ENCODE measurements at places on chromosomes 5 and 9.

DNA sequence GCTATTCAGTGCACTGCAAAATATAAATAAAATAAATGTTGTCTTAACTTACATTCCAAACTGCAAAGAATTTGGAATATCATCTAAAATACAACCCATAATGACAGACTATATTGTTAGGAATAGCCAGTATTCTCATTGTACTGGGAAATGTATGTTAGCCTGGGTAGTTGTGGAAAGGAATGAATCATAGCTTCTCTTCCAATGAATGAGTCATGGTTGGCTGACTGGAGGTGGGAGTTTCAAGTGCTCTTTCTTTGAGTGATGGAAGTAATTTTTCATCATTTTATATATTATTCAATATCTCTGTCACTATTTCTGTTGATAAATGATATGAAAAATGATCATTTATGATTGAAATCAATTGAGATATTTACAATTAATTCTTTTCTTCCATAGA is 158.6 kb upstream of the ARRDC3 start:
- DNase-seq, result peak; percentile 15

- no peak for DNase-seq
Observed at GRCh38 chr5:35026280-35026840, 21.4 kb downstream of the AGXT2 start.

DNA sequence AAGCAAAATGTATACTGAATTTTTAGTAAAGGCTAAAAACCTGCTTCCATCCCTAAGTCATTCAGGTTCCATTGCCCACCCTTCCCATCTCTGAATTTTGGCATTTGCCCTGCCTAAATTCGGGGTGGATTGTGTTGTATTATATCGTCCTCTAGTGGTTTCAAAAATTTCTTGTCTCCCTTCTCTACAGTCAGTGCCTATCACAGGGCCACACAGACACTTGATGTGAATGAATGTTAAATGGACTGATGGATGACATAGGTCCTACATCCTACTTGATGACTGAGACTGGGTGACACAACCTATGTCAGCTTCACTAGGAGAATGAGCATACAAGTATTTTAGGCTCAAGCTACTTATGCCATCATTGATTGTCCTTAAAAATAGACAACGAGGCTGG is 45.6 kb upstream of the SLC30A5 start:
- no peak for DNase-seq

GRCh38 chr5:54517174-54517511 is 416 bp upstream of the SNX18 start:
- DNase-seq, result no peak

DNA sequence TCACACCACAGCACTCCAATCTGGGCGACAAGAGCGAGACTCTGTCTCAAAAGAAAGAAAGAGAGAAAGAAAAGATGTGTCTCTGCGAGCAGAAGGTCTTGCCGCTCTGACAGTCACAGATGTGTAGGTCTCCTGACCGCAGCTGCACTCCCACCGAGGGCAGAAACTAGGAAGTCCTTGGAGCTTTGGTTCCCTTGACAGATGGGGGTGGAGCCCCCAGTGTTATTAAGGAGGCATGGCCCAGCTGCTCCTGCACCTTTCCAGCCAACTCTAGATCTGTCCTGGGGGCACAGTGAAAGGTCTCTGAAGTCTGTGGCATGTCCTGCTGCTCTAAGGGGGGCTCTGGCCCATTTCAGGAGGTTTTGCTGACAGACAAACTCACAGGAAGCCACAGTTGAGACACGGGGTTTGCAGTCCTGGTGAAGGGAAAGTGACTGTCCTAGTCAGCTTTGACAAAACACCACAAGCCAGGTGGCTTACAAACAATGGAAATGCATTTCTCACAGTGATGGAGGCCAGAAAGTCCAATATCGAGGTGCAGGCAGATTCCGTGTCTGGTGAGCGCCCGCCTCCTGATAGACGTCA is 9.0 kb upstream of the DIPK1B start:
- DNase-seq, result no peak

GRCh38 chr5:32027717-32028458 is 146.2 kb downstream of the GOLPH3 start:
- peak; percentile 96 for DNase-seq

GRCh38 chr5:14675865-14676300 is 11.4 kb downstream of the OTULIN start:
- DNase-seq, result no peak

- DNase-seq, result no peak
Observed at GRCh38 chr5:8247049-8247899, 378.3 kb downstream of the MTRR start.

GRCh38 chr9:130213911-130214761 is 41.9 kb downstream of the NCS1 start:
- DNase-seq, result no peak

- DNase-seq, result peak; percentile 62
Observed at GRCh38 chr5:93607367-93608258, 24.6 kb downstream of the NR2F1 start.

GRCh38 chr9:124721109-124721906 is 49.8 kb downstream of the NR6A1 start:
- DNase-seq, result no peak

DNA sequence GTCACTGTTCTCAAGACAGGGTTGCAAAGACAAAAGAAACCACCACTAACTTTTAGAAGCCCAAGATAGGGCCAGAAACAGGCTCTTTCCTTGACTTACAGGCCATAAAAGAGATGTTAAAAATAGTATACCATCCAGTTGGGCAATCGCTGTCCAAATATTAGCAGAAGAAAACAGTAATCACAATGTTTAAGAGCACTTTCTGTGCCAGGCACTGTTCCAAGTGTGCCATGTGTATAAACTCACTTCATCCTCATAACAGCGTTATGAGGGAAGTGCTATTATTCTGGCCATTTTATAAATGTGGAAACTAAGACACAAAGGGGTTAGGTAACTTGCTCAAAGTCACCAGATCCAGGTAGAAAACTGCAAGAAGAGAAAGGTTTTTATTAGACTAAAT is 111.7 kb downstream of the KCNN2 start:
- no peak for DNase-seq

DNA sequence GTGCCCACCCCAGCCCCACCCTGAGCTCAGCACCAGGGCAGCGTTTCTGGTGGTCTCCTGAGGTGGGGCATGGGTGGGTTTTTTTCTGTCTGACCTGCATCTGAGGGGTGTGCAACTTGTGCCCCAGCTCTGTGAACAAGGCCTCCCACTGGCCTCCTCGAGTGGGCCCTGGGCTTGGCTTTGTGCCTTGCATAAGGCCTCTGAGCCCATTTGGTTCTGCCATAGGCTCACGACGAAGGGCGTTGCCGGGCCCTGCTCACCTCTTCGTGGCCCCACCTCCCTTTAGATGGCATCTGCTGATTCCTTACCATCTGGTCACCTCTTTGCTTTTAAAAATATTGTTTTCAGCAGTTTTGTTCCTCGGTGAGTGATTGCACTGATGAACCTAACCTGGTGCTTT is 127.1 kb upstream of the COL5A1 start:
- no peak for DNase-seq

DNA sequence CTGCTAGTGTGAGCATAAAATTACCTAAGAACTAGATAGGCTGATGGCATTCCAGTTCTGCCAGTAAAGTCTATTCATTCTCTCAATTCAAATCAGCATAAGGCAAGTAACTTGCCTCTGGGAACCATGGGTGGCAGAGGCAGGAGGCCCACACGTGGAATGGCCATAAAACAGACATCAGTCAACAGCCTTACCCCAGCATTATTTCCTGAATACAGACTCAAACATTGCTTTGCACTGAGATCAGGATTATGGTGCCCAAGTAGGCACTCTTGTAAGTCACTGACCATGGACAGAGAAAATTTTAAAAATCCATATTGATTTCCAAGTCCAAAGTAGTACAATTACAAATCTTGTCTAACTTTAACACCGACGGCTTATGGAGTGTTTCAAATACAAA is 157.7 kb downstream of the NR2F1-AS1 start:
- no peak for DNase-seq

DNA sequence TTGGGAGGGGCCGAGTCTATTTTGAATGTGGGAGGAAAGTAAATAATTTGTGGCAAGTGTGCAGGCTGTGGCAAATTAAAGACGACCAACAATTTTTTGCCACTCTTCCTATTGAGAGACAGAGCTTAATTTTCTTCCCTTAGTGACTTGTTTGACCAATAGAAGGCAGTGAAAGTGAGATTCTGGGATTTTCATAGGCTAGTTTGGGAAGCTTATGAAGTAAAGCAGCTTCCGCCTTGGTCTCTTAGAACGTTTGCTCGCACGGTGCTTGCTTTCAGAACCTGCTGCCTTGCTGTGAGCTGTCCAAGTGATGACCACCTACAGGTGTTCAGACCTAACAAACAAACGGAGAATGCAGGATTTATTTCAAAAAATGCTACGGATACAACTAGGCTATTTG is 6.7 kb upstream of the OR1N2 start:
- no peak for DNase-seq

DNA sequence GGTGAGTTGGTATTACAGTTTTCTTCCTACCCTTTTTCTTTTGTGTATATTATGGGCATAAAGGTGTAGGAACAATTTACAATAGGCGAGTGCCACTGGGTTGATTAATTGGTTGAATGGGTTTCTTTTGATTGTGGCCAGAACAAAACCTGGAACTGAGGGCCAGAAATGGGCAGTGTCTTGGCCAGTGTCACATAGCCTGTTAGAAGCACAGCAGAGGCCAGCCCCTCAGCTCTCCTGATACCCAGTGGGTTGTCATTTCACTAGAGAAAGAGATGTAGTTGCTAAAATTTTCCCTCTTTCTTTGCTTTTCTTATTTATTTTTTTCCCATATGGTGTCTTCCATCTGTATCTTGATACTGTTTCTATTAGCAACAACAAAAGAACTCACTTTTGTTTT is 38.8 kb upstream of the SEMA6A start:
- no peak for DNase-seq

DNA sequence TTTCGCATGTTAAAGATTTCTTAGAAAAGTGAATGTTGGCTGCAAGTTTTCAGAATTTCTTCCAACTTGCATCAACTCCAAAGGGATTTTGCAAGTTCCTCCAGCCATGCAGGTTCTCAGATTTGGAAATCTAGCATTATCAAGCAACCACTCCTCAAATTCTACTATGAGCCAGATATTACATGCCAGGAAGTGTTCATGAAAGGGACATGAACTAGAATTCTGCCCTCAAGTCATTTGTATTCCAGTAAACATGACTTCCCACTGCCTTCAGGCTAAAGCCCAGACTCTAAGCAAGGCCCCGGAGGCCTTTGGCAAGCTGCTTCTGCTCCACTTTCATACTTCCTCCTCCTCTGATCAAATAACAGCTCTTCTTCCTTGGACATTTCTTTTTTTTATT is 111.3 kb upstream of the PAPPA start:
- DNase-seq, result no peak

- DNase-seq, result peak; percentile 1
Observed at GRCh38 chr5:60436518-60436917, 263.4 kb downstream of the DEPDC1B start.

GRCh38 chr5:98296426-98296825 is 477.0 kb upstream of the RGMB start:
- no peak for DNase-seq

DNA sequence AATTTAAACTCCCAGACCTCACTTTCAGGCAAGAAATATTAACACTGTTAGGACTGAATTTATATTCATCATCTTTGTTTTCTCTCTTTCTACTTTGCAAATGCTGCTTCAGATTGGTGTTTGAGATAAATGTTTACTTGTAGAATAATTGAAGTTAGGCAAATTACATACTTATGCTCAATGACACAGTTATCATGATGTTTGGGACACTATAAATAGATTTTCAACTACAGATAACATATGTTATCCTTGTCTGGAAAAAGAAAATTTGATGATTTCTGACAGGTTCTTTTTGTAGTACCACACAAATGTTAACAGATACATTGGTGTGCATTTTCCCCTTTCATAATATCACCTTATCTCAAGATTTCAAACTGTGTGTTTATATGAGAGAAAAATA is 7.9 kb downstream of the PRR16 start:
- DNase-seq, result no peak

- no peak for DNase-seq
Observed at GRCh38 chr5:131973089-131973712, 27.7 kb upstream of the MEIKIN start.

DNA sequence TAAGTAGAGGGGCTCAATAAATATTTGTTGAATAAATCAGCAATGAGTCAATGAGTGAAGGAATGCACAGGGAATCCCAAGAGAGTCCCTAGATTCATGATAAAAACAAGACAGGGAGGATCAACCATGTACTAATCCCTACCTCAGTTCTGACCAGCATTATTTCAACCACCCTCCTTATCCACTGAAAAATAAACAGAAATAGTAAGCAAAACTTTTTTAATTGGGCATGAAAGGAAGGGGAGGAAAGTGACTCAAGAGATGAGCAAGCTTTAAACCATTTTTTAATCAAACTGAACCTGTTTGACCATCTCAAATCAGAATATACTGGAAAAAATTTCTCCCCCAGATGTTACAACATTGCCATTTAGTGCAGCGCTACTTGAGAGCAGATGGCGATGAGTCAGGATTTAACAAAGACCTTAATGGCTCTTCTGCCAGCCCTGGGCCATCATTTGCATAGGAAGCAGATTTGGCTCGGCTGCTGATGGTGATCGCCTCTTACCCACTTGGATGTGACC is 194.8 kb upstream of the SLC30A5 start:
- peak; percentile 33 for DNase-seq

DNA sequence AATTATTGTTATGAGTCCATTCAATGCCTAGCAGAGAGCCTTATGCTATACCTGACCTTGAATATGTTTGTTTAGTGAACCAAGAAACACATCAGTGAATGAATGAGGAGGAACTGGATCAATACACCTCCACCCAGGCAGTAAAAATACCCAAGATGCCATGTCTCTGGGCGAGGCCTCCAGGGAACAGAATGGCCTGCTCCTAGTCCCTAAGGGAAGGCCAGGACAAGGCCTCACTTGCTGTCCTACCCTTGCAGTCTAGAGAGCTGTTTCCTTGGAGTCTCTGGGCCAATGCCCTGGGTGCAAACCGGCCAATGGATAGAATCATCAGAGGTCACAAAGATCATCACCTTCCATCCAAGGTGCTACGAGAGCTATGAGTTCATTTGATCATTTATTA is 26.1 kb downstream of the TNIP1 start:
- no peak for DNase-seq

DNA sequence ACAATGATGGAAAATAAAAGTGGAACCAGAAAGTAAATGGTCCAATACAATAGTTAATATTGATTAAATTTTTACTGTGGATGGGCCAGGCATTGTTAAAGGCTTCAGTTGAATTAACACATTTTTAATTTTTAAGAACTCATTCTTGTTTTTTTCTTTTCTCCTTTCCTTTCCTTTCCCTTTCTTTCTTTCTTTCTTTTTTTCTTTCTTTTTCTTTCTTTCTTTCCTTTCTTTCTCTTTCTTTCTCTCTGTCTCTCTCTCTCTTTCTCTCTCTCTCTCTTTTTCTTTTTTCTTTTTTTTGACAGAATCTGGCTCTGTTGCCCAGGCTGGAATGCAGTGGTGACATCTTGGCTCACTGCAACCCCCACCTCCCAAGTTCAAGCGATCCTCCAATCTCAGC is 13.3 kb upstream of the OTULINL start:
- no peak for DNase-seq

DNA sequence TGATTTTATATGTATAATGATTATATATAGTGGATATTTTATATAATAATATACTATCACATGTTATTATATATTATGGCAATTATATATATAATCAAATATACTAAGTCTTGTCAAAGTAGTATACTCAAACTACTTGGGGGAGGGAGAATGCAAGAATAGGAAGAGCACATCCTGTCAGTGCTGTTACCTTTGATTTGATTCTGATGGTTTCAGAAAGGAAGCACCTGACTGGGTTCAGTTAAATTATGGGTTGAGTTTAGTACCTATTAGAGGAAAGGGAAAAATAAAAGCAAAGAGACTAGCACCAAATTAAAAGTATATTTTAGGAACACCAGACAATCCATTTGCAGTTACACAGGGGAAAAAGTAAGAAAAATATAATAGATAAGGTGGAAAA is 107.6 kb downstream of the GRIA1 start:
- DNase-seq, result no peak

Data from astrocyte of the cerebellum (primary cell).